ENCODE measurements at places on chromosomes 2 and 18. TPM values are rescaled to one million over a fixed set of nuclear protein-coding genes. Genes with fewer than 3 reads are reported as not detected.

NT5C1B gene
- polyA plus RNA-seq, result not detected

CDCA7 gene
- polyA plus RNA-seq, result 0.10 TPM

ATG4B gene
- 30.4 TPM for polyA plus RNA-seq

NRP2 gene
- polyA plus RNA-seq, result 13.6 TPM

ANKRD53 gene
- 5.0 TPM for polyA plus RNA-seq

TXNDC9 gene
- polyA plus RNA-seq, result 24.5 TPM

SFXN5 gene
- 6.3 TPM for polyA plus RNA-seq

DTNA gene
- polyA plus RNA-seq, result 59.0 TPM

MAP3K19 gene
- polyA plus RNA-seq, result not detected

LIMS4 gene
- 17.3 TPM for polyA plus RNA-seq

POTEI gene
- not detected for polyA plus RNA-seq

TIGD1 gene
- 0.50 TPM for polyA plus RNA-seq

OTOS gene
- not detected for polyA plus RNA-seq
